Effector memory CD8-positive, alpha-beta T cell (primary cell): ENCODE measurements at places on chromosomes 3 and 15.
A peak's percentile ranks its signal among the peaks of the same experiment; 100 is the strongest.

DNA sequence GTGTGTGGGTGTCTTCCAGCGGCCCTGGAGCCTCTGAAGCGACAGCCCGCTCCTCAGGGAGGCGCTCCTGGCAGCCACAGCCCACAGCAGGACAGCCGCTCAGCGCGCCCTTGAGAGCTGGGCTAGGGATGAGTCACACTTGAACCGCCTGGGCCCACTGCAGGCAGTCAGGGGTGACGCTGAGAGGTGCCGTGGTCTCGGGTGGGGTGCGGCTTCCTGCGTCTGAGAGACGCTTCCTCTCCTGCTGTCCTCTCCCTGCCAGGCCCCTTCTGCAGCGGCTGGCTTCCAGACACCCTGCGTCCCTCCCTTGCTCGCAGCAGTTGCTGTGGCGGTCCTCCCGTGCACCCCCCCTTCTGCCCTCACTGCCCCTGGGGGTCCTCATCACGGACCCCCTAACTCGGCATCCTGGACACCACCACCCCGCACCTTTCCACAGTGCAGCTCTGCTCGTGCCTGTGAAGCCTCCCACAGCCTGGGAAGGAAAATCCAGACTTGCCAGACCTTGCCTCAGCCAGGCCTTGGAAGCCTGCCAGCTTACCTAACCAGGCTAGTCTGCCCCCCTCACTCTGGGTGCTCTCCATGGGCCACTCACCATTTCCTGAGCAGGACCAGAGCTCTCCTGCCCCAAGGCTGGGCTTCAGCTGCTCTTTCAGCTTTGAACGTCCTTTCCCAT lies 1.1 kb upstream of the SPTBN5 start:
- H3K27me3 ChIP-seq: no peaks in the 10 kb centered on the region
- H3K27ac ChIP-seq: peak overlapping the region; percentile 100
- H3K4me3 ChIP-seq: peak overlapping the region; percentile 84
- peaks cover 49% of the 10 kb centered on the region for H3K36me3 ChIP-seq

DNA sequence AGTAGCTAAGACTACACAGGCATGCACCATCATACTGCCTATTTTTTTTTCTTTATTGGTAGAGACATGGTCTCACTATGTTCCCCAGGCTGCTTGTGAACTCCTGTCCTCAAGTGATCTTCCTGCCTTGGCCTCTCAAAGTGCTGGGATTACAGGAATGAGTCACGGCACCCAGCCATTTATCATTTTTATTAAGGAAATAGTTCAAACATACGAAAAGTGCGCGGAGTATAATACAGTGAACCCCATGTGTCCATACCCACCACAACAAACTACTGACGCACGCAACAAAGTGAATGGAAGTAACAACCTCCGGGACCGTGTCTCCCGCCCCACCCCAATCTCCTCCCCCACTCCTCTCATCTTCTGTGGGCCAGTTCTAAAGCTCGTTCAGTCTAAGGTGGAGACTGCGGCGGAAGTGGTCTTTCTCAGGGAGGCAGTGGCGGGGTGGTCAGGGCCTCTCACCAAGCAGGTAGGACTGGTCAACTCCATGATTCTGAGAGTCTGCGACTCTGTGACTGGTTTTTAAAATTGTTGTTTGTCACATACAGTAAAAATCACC lies 42.1 kb downstream of the DNAJB8 start:
- H3K4me3 ChIP-seq: no peak overlapping the region
- DNase-seq: no peak
- peaks cover 2% of the 10 kb centered on the region for H3K36me3 ChIP-seq
- H3K27ac ChIP-seq: no peak overlapping the region

GRCh38 chr3:154954757-154955156 lies 125.4 kb upstream of the MME start:
- DNase-seq: no peak
- H3K4me3 ChIP-seq: no peak overlapping the region
- H3K36me3 ChIP-seq: no peaks in the 10 kb centered on the region
- H3K27me3 ChIP-seq: no peaks in the 10 kb centered on the region
- no peak overlapping the region for H3K27ac ChIP-seq

- peak; percentile 84 for DNase-seq
- H3K27me3 ChIP-seq: no peaks in the 10 kb centered on the region
- H3K27ac ChIP-seq: peak overlapping the region; percentile 98
- H3K4me3 ChIP-seq: peak overlapping the region; percentile 72
Measured at GRCh38 chr15:69468241-69469121, 15.9 kb downstream of the RPLP1 start.

DNA sequence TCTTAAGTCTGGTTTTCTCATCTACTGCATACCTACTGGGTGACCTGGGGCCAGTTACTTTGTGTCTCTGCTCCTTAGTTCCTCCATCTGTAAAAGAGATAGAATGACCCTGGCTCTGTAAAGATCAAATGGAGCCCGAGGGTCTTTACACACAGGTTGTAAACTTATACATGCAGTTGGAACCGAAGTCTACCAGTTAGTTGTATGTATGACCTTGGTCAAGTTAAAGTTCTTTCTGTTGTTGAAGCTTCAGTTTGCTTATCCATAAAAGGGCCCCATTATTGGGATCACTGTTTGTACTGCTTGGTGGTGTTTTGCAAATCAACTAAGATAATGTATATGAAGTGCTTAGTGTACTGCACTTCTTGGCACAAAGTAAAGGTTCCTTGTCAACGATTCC lies 186.9 kb downstream of the PTPRG start:
- DNase-seq: no peak
- H3K4me3 ChIP-seq: no peak overlapping the region
- H3K4me1 ChIP-seq: no peaks in the 10 kb centered on the region
- H3K36me3 ChIP-seq: no peaks in the 10 kb centered on the region
- no peaks in the 10 kb centered on the region for H3K27me3 ChIP-seq
- H3K27ac ChIP-seq: no peak overlapping the region

DNA sequence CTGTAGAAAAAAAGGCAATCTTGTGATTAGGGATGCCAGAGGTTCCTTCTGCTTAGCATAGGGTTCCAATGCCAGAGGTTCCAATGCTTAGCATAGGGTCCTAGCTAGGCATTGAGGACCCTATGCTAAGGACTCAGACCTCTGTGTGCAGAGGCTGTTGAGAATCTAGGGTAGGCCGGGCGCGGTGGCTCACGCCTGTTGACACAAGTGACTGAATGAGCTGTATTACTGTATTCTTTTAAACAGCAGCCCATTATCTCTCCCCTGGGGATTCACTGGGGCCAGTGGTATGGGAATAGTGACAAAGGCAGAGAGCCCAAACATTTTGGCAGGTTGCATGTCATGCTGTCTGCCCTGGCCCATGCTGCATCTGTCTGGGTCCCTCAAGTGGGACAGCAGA lies 16.2 kb downstream of the PAK6 start:
- DNase-seq: no peak
- H3K4me1 ChIP-seq: peaks cover 23% of the 10 kb centered on the region
- H3K36me3 ChIP-seq: no peaks in the 10 kb centered on the region

DNA sequence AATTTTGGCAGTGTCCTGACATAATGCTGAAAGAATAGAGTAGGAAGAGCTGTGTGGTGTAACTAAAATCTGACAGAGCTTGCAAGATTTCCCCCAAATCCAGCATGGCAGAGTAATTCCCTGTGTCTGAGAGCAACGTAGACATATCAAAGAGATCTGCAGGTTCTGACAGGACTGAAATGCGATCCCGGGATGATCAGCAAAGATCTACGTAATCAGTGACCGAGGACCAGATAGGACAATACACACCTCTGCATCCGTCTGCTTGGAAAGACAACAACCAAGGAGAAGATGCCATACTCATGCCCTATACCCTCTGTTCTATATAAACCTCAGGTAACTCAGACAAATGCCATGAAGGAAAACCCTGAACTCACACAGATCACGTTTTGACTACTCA lies 26.6 kb upstream of the SYNPR start:
- H3K36me3 ChIP-seq: no peaks in the 10 kb centered on the region
- no peaks in the 10 kb centered on the region for H3K27me3 ChIP-seq
- H3K27ac ChIP-seq: no peak overlapping the region
- no peaks in the 10 kb centered on the region for H3K4me1 ChIP-seq
- no peak for DNase-seq

DNA sequence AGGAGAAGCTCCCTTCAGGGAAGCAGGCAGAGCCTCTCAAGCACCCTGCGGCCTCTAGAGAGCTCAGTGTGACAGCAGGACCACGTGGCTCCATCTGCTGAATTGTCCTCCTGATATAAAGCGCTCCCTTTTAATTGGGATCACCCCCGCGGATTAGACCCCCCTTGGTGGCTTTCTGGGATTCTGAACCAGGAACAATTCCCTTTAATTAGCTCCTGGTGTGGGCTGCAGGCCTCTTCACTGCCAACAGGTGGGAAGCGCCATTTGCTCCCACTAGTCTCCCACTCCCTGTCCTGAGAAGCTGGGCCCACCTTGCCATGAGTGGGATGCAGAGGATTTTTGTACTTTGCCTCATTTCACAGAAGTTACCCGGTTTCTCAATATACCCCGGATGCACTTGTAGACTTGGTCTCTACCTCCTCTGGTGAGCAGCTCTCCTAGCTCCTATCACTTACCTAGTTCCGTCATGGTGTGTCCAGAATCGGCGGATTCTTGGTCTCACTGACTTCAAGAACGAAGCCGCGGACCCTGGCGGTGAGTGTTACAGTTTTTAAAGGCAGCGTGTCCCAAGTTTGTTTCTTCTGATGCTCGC lies 592 bp downstream of the PGPEP1L start:
- H3K4me3 ChIP-seq: no peak overlapping the region
- no peak overlapping the region for H3K27ac ChIP-seq

- H3K4me3 ChIP-seq: no peak overlapping the region
- H3K27ac ChIP-seq: no peak overlapping the region
- H3K27me3 ChIP-seq: peaks cover 2% of the 10 kb centered on the region
- H3K36me3 ChIP-seq: no peaks in the 10 kb centered on the region
- DNase-seq: no peak
- H3K4me1 ChIP-seq: no peaks in the 10 kb centered on the region
Measured at GRCh38 chr3:147428754-147429153, 19.6 kb downstream of the ZIC1 start.

GRCh38 chr15:38176155-38176554 lies 76.5 kb upstream of the SPRED1 start:
- H3K27ac ChIP-seq: no peak overlapping the region
- peaks cover 52% of the 10 kb centered on the region for H3K27me3 ChIP-seq
- no peaks in the 10 kb centered on the region for H3K4me1 ChIP-seq
- no peaks in the 10 kb centered on the region for H3K36me3 ChIP-seq
- H3K4me3 ChIP-seq: no peak overlapping the region

DNA sequence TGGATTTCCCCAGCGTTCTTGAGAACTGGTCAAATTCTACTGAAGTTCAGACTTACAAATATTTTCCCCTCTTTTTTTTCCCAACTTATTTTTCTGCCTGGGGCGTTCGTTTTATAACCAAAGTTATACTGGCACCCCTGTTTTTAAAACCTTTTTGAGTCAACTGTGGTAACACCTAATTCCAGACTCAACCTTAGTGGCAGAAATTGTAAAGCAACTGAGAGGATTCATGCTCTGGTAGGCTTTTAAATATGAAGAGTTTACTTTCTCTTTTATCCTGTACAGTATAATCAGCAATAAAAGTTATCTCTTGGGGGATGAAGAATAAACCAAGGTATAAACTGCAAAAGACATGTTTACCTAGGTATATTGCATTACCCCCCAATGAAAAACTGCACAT lies 2.3 kb downstream of the IL5RA start:
- peak overlapping the region; percentile 23 for H3K4me3 ChIP-seq
- H3K4me1 ChIP-seq: peaks cover 16% of the 10 kb centered on the region
- no peak for DNase-seq
- peak overlapping the region; percentile 67 for H3K27ac ChIP-seq
- no peaks in the 10 kb centered on the region for H3K27me3 ChIP-seq
- H3K36me3 ChIP-seq: peaks cover 19% of the 10 kb centered on the region

GRCh38 chr3:108907194-108907593 lies 46.5 kb downstream of the GUCA1C start:
- no peaks in the 10 kb centered on the region for H3K27me3 ChIP-seq
- H3K4me3 ChIP-seq: no peak overlapping the region
- peaks cover 7% of the 10 kb centered on the region for H3K4me1 ChIP-seq

DNA sequence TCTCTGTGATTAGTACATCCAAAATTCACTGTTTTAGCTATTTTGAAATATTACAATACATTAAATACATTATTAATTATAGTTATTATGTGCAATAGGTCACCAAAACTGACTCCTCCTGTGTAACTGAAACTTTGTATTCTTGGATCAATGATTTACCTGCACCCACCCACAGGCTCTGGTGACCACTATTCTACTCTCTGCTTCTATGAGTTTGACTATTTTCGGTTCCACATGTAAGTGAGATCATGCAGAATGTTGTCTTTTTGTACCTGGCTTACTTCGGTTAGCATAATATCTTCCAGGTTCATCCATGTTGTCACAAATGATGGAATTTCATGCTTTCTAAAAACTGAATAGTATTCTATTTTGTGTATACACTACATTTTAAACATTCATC lies 43.8 kb downstream of the SLC2A2 start:
- no peak overlapping the region for H3K4me3 ChIP-seq
- DNase-seq: no peak
- peaks cover 40% of the 10 kb centered on the region for H3K27me3 ChIP-seq
- H3K27ac ChIP-seq: no peak overlapping the region
- no peaks in the 10 kb centered on the region for H3K36me3 ChIP-seq

DNA sequence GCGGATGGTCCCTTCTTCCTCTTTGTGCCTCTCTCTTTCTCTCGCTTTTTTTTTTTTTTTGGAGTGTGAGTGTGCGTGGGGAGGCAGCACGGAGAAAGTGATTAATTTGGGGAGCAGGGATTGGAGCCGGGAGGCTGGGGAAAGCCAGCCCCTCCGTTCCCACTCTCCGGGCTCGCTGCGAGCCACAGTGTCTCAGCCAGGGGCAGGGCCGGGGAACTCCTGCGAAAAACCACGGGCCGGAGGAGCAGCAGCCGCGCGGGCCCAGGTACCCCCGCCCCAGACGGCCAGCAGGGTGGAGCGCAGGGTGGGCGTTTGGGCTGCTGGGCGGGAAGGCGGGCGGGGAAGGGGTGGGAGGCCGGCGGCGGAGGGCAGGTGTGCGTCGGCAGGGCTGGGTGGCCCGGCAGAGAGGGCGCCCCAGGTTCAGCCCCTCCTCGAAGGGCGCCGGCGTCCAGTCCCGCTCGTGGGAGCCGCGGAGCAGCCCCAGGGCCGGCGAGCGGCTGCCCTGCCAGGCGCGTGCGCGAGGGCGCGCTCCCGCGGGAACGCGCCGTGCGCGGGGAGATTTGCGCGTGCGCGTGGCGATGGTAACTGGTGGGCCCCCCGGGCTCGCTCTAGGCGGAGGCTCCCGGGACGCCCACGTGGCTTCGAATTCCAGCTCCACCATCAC lies 1.4 kb downstream of the CHL1 start:
- H3K27ac ChIP-seq: no peak overlapping the region
- peaks cover 2% of the 10 kb centered on the region for H3K4me1 ChIP-seq
- H3K27me3 ChIP-seq: peaks cover 17% of the 10 kb centered on the region
- no peaks in the 10 kb centered on the region for H3K36me3 ChIP-seq
- H3K4me3 ChIP-seq: no peak overlapping the region

GRCh38 chr3:65439641-65440284 lies 599.0 kb downstream of the MAGI1 start:
- no peaks in the 10 kb centered on the region for H3K4me1 ChIP-seq
- no peak overlapping the region for H3K27ac ChIP-seq
- no peaks in the 10 kb centered on the region for H3K27me3 ChIP-seq

DNA sequence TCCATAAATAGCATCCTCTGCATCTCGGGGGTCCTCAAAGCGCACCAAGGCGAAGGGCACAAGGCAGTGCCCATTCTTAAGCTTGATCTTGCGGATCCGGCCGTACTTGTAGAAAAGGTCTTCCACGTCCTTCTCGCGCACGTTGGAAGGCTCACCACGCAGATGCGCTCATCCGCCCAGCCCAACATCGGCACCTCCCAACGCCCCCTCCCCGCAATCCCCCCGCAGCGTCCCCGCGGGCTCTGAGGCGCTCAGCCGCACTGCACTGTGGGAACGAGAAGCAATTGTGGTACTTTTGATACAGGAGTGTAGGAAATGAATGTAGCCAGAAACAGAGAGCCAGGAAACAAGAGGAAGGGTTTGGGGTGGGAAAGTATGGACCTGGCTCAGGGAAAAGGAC lies 17.5 kb downstream of the AP3B2 start:
- no peak for DNase-seq
- H3K27ac ChIP-seq: no peak overlapping the region
- peaks cover 29% of the 10 kb centered on the region for H3K27me3 ChIP-seq
- peaks cover 3% of the 10 kb centered on the region for H3K36me3 ChIP-seq
- no peak overlapping the region for H3K4me3 ChIP-seq
- H3K4me1 ChIP-seq: no peaks in the 10 kb centered on the region
